ENCODE measurements at places on chromosomes 16 and 17. TPM values are rescaled to one million over a fixed set of nuclear protein-coding genes. Genes with fewer than 3 reads are reported as not detected.
A peak's percentile ranks its signal among the peaks of the same experiment; 100 is the strongest.

GRCh38 chr17:57662644-57663308 lies 82.3 kb downstream of the CCDC182 start:
- peak overlapping the region; percentile 39 for H3K4me3 ChIP-seq
- H3K36me3 ChIP-seq: peaks cover 3% of the 10 kb centered on the region
- H3K27ac ChIP-seq: peak overlapping the region; percentile 88
- DNase-seq: peak; percentile 98
- H3K27me3 ChIP-seq: no peaks in the 10 kb centered on the region

DNA sequence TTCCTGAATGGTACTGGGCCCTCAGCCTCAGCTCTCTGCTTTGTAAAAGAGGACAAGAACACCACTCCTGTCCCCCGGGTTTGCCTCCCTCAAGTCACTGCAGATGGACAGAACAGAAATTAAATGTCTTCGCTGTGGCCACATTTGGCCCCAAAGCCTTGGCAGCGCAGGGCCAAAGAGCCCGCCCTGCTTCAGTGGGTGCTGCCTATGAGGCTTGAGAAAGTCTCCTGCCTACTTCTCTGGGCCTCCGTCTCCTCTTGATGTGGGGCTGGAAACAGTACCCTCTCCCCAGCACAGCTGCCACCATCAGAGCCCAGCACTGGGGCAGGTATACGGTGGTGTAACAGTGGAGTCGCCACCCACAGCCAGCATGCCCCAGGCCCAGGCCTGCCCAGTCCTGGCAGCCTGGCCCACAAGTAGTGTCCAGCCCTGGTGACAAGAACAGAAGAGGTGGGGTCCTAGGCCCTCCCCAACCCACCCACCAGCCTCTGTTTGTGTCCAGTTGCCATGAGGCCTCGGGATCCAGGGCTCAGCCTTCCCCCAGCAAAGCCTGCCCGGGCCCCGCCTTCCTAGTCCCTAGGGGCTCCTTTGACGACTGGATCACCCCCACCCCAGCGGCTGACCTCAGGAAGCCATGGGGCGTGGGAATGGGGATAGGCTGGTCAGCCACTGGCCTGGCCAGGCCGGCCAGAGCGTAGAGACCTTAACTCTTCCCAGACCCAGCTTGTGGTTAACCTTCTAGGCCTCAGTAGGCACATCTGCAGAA lies 3.9 kb upstream of the TPPP3 start:
- peaks cover 65% of the 10 kb centered on the region for H3K4me1 ChIP-seq
- H3K36me3 ChIP-seq: no peaks in the 10 kb centered on the region
- DNase-seq: peak; percentile 63
- peak overlapping the region; percentile 66 for H3K27ac ChIP-seq
- H3K27me3 ChIP-seq: peaks cover 40% of the 10 kb centered on the region

DNA sequence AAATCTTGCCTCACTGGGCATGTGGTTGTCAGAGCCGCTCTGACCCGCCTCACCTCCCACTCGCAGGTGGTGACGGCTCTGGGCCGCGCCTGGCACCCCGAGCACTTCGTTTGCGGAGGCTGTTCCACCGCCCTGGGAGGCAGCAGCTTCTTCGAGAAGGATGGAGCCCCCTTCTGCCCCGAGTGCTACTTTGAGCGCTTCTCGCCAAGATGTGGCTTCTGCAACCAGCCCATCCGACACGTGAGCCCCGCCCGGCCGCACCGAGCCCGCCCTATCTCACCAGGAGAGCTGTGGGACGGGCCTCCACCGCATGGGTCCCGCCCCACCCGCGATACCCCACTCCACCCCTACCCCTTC lies 4.0 kb downstream of the TGFB1I1 start:
- peaks cover 49% of the 10 kb centered on the region for H3K36me3 ChIP-seq
- peak; percentile 45 for DNase-seq
- H3K27me3 ChIP-seq: no peaks in the 10 kb centered on the region

DNA sequence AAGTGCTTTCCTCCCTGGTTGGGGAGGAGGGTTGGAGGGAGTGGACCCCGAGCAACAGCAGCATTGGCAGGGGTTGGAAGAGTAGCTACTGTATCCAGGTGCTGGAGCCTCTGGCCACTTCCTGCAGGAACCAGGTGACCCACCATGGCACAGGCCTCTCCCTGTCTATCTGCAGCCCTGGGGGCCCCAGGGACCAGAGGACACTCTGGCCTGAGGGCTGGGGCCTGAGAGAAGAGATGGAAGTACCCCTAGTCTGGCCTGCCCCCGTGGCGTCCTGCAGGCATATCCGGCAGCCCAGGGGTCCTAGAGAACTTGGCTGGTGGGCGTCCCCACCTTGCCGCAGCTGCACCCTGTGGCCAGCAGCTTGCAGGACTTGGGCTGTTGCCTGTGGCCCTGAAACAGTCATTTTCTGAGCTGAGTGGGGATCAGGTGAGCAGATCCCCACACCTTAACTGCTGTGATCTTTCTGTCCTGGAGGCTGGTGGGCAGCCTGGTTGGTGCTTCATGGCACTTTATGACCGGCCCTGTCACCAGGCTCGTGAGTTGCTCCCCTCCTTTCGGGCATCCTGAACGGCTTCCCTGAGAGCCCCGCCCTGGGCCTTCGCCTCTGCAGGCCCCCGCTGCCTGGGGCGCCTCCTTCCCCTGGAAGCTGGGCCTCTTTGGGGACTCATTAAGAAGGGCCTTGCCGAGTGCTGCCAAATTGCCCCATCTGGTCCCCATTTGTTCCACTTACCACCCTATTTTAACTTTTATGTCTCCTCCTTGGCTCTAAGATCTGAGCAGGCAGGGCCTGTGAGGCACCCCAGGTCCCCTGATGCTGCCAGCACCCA lies 298.6 kb downstream of the SEC14L1 start:
- peaks cover 15% of the 10 kb centered on the region for H3K36me3 ChIP-seq
- H3K4me3 ChIP-seq: no peak overlapping the region
- no peak for DNase-seq

- no peaks in the 10 kb centered on the region for H3K36me3 ChIP-seq
- no peaks in the 10 kb centered on the region for H3K27me3 ChIP-seq
- H3K4me1 ChIP-seq: no peaks in the 10 kb centered on the region
- H3K27ac ChIP-seq: no peak overlapping the region
- no peak for DNase-seq
Measured at GRCh38 chr16:7646821-7647500, 314.3 kb downstream of the RBFOX1 start.

DNA sequence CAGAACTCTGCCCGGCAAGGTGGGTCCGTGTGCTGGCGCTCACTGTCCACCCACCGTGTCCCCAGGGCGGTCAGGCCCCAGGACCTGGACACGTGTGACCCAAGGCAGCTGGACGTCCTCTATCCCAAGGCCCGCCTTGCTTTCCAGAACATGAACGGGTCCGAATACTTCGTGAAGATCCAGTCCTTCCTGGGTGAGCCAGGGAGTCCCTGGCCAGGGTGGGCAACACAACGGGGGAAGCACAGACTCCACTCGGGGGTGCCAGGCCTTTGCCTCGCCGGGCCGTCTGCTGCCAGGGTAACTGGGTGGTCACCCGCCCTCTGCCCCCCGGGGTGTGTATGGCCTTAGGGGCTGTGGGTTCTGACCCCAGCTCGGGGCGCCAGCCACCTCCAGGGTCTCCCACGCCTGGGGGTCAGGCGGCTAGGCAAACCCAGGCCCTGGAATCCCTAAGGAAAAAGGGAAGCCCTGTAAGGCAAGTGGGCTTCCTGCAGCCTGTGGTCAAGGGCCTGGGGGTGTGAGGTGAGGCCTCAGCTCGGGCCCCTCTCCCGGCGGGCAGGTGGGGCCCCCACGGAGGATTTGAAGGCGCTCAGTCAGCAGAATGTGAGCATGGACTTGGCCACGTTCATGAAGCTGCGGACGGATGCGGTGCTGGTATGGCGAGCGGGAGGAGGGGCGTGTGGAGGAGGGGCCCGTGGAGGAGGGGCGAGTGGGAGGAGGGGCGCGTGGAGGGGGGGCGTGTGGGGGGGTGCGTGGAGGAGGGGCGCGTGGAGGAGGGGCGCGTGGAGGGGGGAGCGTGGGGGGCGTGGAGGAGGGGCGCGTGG lies 6.5 kb downstream of the MSLN start:
- no peak overlapping the region for H3K4me3 ChIP-seq
- no peak overlapping the region for H3K27ac ChIP-seq
- DNase-seq: no peak
- H3K27me3 ChIP-seq: peaks cover 77% of the 10 kb centered on the region
- H3K36me3 ChIP-seq: no peaks in the 10 kb centered on the region

GRCh38 chr17:58330997-58331814 lies 2.6 kb upstream of the TSPOAP1 start:
- no peaks in the 10 kb centered on the region for H3K36me3 ChIP-seq
- H3K27me3 ChIP-seq: peaks cover 10% of the 10 kb centered on the region
- DNase-seq: peak; percentile 45
- H3K4me3 ChIP-seq: peak overlapping the region; percentile 57

DNA sequence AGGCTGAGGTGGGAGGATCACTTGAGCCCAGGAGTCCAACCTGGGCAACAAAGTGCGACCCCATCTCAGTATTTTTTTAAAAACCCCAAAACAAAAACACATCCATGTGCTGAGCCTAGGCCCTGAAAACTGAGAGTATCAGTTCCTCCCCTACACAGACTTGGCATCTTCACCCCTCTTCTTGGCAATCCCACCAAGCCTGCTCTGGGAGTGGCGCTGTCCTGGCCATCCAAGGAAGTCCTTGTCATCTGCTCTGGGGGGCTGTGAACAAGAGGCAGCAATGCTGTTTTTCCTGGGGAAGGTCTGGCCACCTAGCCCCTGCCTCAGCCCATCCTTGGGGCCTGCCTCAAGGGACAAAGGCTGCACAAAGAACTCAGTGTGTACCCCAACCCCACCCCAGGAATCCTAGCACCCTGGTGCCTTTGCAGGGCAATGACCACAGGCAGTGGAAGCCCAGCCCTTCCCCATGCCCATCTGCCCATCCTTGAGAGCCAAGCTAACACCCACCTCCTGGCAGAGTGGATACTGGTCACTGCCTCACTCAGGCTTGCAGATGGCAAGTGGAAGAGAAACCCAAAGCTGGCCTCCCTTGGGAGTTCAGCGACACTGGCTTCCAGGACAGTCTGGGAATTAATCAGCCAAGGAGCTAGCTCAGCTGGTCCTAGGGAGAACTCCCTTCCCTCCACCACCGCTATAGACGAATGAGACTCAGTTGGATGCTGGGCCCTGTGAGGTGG lies 14.8 kb upstream of the GFOD2 start:
- H3K4me3 ChIP-seq: no peak overlapping the region
- no peak overlapping the region for H3K27ac ChIP-seq
- DNase-seq: no peak
- peaks cover 6% of the 10 kb centered on the region for H3K4me1 ChIP-seq

GRCh38 chr16:19289811-19290485 lies 4.4 kb downstream of the CLEC19A start:
- DNase-seq: peak; percentile 68
- H3K27ac ChIP-seq: peak overlapping the region; percentile 33
- no peak overlapping the region for H3K4me3 ChIP-seq
- H3K36me3 ChIP-seq: no peaks in the 10 kb centered on the region
- H3K4me1 ChIP-seq: peaks cover 3% of the 10 kb centered on the region
- H3K27me3 ChIP-seq: no peaks in the 10 kb centered on the region

GRCh38 chr17:11535231-11535630 lies 63.0 kb upstream of the DNAH9 start:
- no peaks in the 10 kb centered on the region for H3K27me3 ChIP-seq
- H3K27ac ChIP-seq: no peak overlapping the region
- H3K4me1 ChIP-seq: no peaks in the 10 kb centered on the region
- DNase-seq: no peak

DNA sequence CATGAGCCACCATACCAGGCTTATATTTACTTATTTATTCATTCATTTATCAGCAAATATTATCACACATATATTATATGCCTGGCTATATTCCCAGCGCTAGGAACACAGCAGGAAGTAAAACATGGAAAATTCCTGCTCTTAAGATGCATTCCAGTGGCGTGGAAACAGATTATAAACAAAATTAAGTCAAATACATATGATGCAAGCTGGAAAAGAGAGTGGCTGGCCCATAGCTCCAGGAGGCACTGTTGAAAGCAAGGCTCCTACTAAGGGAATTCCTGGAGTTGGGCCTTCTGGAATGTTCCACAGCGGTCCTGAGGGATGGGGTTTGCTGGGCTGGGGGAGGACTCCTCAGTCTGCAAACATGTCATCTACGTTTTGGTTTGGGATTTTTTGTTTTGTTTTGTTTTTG lies 18.4 kb downstream of the ADCY9 start:
- peaks cover 66% of the 10 kb centered on the region for H3K4me1 ChIP-seq
- no peaks in the 10 kb centered on the region for H3K36me3 ChIP-seq
- H3K27me3 ChIP-seq: no peaks in the 10 kb centered on the region
- H3K4me3 ChIP-seq: no peak overlapping the region

- no peaks in the 10 kb centered on the region for H3K27me3 ChIP-seq
- peaks cover 81% of the 10 kb centered on the region for H3K36me3 ChIP-seq
- H3K4me3 ChIP-seq: no peak overlapping the region
- H3K4me1 ChIP-seq: peaks cover 45% of the 10 kb centered on the region
Measured at GRCh38 chr17:29577385-29578211, 9.1 kb downstream of the TP53I13 start.

GRCh38 chr16:74868501-74868900 lies 93.9 kb upstream of the FA2H start:
- no peak overlapping the region for H3K4me3 ChIP-seq
- H3K36me3 ChIP-seq: peaks cover 21% of the 10 kb centered on the region
- H3K27me3 ChIP-seq: no peaks in the 10 kb centered on the region
- no peaks in the 10 kb centered on the region for H3K4me1 ChIP-seq
- no peak overlapping the region for H3K27ac ChIP-seq

DNA sequence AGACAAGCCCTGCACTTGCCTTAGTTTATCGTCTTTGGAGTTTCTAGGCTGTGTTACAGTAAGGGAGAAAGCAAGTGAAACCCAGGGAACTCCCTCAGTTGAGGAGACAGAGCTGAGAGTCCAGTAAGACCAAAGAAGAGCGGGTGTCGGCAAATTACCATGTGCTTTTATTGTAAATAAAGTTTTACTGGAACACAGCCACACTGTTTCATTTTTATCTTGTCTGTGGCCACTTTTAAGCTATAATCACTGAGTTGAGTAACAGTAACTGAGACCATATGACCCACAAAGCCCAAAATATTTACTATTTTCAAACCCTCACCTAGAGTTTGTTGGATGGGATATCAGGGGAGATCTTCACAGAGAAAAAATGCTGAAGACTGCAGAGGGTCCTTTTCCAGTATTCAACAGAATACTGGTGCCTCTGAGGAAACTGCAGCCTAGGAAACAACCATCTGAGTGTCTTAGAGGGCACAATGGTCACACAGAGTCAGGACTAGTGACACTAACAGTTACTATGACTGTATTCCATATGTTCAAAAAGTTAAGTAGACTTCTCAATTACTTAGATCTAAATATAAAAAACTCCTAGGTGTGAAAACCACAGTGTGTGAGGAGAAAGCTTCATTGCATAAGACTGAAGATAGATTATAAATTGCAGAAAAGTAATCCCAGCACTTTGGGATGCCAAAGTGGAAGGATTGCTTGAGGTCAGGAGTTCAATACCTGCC lies 351.1 kb upstream of the TBX2 start:
- H3K27ac ChIP-seq: no peak overlapping the region
- no peak overlapping the region for H3K4me3 ChIP-seq
- no peaks in the 10 kb centered on the region for H3K36me3 ChIP-seq
- H3K27me3 ChIP-seq: no peaks in the 10 kb centered on the region

GRCh38 chr17:78510141-78511075 lies 66.8 kb downstream of the DNAH17 start:
- H3K4me3 ChIP-seq: no peak overlapping the region
- no peaks in the 10 kb centered on the region for H3K36me3 ChIP-seq
- DNase-seq: no peak
- no peak overlapping the region for H3K27ac ChIP-seq

COPZ2 gene
- total RNA-seq: 187 TPM

NUDT7 gene
- total RNA-seq: not detected

KRTAP9-4 gene
- total RNA-seq: not detected

HNF1B gene
- total RNA-seq: 10.4 TPM

PSMC3IP gene
- total RNA-seq: 2.4 TPM

Measured in stomach (tissue), 19 donors.